ENCODE measurements at places on chromosomes 12 and 14.
A peak's percentile ranks its signal among the peaks of the same experiment; 100 is the strongest.

GRCh38 chr12:2669560-2669959 lies 125.2 kb upstream of the FKBP4 start:
- no peak for DNase-seq

DNA sequence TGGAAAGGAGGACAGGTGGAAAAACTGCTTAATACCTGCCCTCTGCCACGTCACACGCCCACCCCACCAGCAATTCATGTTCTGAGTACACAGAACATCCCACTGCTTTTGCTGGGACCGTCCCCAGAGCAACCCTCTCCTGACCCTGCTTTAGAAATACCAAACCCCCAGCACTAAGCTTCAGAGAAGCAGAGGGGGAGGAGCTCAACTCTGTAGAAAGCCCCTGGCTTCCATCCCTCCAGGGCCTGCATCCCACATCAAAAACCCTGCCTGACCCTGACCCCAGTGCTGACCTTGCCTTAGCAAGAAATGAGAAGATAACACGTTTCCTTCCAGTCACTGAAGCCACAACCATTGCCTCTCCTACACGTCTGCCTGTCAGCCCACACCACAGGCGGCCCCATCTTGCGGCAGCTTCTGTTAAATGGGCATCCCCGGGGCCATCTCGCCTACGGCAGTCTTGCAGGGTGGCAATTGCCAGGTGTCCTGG lies 19.7 kb downstream of the VDR start:
- peak; percentile 88 for DNase-seq

- no peak for DNase-seq
Measured at GRCh38 chr14:21101802-21102413, 1.0 kb downstream of the TMEM253 start.

GRCh38 chr12:62448436-62448835 lies 18.2 kb upstream of the MON2 start:
- DNase-seq, result no peak

GRCh38 chr12:109811624-109811995 lies 21.6 kb downstream of the TRPV4 start:
- no peak for DNase-seq

GRCh38 chr14:68043752-68044151 lies 224.2 kb downstream of the RAD51B start:
- DNase-seq, result no peak

- DNase-seq, result no peak
Measured at GRCh38 chr14:101127224-101127623, 223.7 kb upstream of the RTL1 start.

GRCh38 chr12:43676183-43676813 lies 82.3 kb downstream of the PUS7L start:
- no peak for DNase-seq

DNA sequence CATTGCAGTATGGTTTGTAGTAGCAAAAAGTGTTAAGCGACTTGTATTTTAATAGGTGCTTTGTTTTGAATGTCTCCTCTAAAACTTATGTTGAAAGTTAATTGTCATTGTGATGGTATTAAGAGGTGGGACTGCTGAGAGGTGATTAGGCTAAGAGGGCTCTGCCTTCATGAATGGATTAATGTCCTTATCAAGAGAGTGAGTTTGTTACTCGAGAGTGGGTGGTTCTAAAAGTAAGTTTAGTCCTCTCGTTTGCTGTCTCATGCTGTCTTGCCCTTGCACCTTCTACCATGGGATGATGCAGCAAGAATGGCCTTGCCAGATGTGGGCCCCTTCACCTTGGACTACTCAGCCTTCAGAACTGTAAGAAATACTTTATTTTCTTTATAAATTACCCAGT lies 17.4 kb downstream of the ZDHHC17 start:
- no peak for DNase-seq

DNA sequence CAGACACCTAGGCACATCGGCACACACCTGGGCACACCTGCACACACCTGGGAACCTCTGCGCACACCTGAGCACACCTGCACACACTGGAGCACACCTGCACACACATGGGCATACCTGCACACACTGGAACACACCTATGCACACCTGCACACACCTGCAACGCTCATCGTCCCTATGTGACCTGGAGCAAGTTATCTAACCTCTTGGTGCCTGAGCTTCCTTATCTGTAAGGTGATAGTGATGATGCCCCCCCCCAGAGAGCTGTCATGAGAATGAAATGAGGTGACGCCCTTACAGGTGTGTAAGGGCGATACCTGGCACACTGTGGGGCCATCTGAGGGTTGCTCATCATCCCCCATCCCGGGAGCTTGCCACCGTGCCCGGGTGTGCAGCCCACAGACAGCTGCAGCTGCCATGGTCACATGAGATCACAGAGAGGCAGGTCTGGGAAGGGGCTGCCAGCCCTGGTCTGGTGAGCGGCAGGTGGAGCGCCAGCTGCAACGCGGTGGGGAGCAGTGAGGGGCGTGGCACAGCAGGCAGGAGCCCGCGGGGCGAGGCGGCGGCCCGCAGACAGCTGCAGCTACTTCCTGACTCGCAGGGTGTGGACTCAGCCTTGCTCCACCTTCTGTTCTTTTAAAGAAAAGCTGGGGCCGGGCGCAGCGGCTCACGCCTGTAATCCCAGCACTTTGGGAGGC lies 59.9 kb upstream of the FBRSL1 start:
- peak; percentile 64 for DNase-seq

- no peak for DNase-seq
Measured at GRCh38 chr12:27198036-27198435, 46.0 kb upstream of the STK38L start.

- DNase-seq, result no peak
Measured at GRCh38 chr12:58766513-58766870, 153.8 kb downstream of the LRIG3 start.

GRCh38 chr14:27242874-27243273 lies 645.0 kb upstream of the NOVA1 start:
- no peak for DNase-seq

DNA sequence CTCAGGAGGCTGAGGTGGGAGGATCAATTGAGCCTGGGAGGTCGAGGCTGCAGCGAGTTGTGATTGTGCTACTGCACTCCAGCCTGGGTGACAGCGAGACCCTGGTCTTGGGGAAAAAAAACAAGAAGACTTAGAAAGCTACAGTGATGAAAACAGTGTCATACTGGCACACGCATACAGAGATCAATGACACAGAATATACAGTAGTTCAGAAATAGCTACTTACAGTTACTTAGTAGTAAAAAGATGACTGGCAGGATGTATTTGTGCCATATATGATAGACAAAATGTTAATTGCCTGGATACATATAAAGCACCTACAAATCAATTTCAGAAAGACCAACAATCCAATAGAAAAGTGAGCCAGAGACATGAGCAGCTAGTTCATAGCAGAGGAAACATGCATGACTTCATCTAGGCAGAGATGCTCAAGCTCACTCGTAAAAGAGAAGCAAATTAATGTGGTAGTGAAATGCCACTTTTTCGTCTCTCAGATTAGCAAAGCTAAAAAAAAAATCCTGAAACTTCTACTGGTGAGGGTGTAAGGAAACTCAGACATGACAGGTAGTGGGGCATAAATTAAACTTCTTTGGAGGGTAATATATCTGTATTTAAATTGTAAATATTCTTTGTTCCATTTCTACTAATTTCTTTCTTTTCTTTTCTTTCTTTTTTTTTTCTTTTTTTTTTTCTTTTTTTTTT lies 2.5 kb upstream of the ALDH2 start:
- DNase-seq, result no peak

- no peak for DNase-seq
Measured at GRCh38 chr12:69529021-69529420, 56.2 kb upstream of the CCT2 start.

DNA sequence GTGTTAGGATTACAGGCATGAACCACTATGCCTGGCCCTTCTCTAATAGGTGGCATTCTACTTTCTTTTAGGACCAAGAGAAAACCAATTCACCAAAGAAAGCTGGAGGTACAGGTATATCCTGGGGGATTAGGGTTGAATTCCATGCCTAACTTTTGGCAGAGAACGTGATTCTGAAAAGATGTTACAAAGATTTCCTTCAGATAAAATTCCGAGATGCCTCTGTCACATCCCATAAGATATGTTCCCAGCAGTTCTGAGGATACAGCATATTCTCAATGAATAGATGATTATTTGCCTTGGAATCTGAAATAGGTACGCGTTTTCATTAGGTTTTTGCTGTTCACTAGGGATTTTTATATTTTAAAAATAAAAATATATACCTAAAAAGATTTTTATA lies 111.9 kb upstream of the KRAS start:
- DNase-seq, result no peak

DNA sequence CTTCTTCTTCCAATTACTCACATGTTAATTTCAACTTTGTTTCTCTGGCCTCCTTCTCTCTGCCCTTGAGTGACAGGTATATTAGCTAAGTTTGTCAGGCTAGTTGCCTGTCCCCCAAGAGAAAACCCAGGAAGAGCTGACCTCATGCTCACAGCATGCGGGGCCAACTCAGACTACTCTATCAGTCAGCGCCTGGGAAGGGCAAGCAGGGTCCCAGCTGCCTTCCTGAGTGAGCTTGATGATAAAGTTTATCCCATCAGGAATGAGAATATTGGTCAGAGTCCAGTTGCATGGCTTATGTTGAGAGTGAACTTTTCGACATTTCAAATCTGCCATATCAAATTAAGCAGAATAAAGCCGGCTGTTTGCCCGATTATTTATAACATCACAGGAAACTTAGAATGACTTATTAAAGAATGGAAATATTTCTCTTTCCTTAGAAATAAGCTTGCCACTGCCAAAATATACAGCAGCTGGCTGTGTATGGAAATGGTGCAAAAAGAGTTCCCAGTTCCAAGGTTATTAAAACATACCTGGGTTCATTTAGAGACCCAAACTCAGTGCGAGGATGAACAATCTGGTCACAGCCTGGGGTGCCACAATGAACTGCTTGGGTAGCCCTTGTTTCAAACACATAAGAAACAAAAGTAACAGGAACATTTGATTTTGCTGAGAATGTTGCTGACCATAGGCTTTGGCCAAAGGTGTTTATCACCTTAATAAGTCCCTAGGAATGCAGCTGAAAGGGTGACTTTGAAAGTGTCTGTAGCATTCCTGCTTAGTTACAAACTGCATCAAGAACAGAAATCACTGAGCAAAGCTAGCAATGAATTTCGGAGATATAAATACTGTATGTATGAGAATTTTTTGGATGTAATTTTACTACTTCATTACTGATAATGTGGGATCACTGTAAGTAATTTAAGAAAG lies 1553.8 kb upstream of the FLRT2 start:
- no peak for DNase-seq

- DNase-seq, result no peak
Measured at GRCh38 chr12:78530100-78530765, 334.3 kb upstream of the SYT1 start.

- no peak for DNase-seq
Measured at GRCh38 chr12:68957273-68957672, 24.3 kb upstream of the CPM start.

- DNase-seq, result no peak
Measured at GRCh38 chr12:131736446-131737149, 25.7 kb downstream of the SFSWAP start.

GRCh38 chr14:82403987-82404386 lies 870.3 kb upstream of the SEL1L start:
- no peak for DNase-seq

GRCh38 chr14:61472011-61472672 lies 150.8 kb downstream of the PRKCH start:
- DNase-seq, result peak; percentile 53

DNA sequence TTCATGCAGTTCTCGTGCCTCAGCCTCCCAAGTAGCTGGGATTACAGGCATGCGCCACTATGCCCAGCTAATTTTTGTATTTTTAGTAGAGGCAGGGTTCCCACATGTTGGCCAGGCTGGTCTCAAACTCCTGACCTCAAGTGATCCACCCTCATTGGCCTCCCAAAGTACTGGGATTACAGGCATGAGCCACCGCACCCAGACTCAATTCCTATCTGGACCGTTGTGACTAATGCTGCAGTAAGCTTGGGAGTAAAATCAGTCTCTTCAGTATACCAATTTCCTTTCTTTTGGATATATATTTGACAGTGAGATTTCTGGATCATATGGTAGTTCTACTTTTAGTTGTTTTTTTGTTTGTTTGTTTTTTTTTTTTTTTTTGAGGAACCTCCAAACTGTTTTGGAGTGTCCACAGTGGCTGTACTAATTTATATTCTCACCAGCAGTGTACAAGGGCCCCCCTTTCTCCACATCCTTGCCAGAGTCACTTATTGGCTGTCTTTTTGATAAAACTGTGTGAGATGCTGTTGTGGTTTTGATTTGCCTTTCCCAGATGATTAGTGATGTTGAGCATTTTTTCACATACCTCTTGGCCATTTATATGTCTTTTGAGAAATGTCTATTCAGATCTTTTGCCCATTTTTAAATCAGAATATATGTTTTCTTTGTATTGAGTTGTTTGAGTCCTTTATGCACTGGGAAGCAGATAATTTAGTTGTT lies 37.3 kb upstream of the EVL start:
- DNase-seq, result no peak

DNA sequence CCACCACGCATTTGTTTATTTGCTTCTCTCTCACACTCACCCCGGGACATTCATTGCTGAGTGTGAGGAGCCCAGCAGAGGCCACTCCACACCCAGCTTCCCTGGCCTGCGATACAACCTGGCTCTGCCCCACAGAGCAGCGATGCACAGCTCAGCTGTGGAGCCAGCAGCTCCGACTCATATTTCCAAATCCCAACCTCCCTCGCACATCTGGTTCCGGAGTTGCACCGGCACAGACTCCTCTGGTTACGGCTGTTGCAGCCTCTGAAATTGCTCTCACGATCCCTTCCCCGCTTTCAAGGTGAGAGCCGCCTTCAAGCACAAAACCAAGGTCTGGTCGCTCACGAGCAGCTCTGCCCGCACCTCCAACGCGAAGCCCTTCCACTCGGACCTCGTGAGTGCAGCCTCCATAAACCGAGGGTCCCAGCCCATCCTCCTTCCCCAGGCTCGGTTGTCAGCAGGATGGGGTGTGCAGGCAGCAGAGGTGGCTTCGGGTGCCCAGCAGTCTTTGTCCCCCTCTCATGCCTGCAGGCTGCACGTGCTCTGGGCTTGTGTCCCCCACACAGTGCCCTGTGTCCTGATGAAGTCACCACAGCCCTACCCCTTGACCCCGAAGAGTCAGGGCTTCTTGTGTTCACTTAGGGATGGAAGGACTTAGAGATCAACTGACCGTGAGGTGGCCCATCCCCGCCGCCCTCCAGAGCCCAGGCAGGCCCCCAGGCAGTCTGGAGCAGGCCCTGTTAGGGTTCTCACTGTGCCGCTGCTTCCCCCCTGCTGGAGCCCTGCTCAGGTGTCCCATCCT lies 184.3 kb downstream of the ADGRD1 start:
- DNase-seq, result no peak

- no peak for DNase-seq
Measured at GRCh38 chr14:52397844-52398243, 83.7 kb downstream of the PTGER2 start.

GRCh38 chr14:96272777-96273473 lies 16.9 kb downstream of the BDKRB1 start:
- DNase-seq, result no peak

- DNase-seq, result no peak
Measured at GRCh38 chr12:47265391-47265790, 185.6 kb upstream of the AMIGO2 start.

DNA sequence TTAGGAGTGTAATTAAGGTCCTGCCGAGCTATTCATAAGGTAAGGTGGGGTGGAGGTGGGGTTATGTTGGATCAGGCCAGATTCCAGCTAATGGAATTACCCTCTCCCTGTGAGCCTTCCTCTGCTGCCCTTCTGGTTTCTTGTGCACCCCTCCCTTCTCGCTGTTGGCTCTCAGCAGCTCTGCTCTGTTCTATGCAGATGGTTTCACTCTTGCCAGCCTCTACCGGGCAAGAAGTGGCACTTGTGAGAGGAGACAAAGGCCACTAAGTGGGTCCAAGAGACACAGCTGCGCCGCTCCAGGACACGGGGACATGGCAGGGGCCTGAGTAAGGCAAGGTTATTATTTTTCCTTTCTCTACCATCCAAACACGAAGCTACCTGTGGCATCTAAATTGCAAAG lies 334.4 kb downstream of the EMP1 start:
- no peak for DNase-seq

Measured in activated naive CD8-positive, alpha-beta T cell treated with anti-CD3 and anti-CD28 coated beads for 36 hours (primary cell).